ENCODE measurements at places on chromosomes 2 and 18.

GRCh38 chr2:144404586-144405314 is 115.2 kb downstream of the ZEB2 start:
- no peak for DNase-seq

- DNase-seq: no peak
These were observed 8.8 kb downstream of the PPP1R7 start for GRCh38 chr2:241159116-241159515.

- DNase-seq: no peak
These were observed 73.5 kb downstream of the ROCK2 start for GRCh38 chr2:11270891-11271290.

GRCh38 chr2:12227941-12228608 is 481.6 kb downstream of the LPIN1 start:
- DNase-seq: no peak

- DNase-seq: no peak
These were observed 58.7 kb upstream of the LRP1B start for GRCh38 chr2:142189501-142189900.

GRCh38 chr18:12308386-12309100 is 502 bp downstream of the TUBB6 start:
- DNase-seq: no peak

- DNase-seq: no peak
These were observed 33.9 kb upstream of the IKZF2 start for GRCh38 chr2:213185147-213185822.

DNA sequence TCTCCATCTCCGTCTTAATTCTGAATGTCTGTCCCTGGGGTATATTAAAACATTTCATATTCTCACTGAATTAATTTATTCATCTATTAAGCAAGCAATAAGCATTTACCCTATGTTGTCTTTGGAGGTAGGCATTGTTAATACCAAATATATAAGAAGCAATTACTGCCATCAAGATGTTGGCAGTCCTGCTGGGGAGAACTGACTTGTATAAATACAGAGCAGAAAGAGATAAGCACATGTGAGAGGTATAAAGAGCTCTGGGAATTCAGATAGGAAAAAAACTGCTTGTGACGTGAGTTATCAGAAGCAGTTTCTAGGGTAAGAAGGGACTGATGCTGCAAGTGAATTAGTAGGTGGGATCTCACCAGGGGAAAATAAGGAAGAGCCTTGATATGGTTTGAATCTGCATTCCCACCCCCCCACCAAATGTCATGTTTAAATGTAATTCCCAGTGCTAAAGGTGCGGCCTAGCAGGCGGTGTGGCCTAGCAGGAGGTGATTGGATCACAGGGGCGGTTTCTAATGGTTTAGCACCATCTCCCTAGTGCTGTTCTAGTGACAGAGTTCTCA is 286.8 kb downstream of the RAD51AP2 start:
- DNase-seq: no peak

DNA sequence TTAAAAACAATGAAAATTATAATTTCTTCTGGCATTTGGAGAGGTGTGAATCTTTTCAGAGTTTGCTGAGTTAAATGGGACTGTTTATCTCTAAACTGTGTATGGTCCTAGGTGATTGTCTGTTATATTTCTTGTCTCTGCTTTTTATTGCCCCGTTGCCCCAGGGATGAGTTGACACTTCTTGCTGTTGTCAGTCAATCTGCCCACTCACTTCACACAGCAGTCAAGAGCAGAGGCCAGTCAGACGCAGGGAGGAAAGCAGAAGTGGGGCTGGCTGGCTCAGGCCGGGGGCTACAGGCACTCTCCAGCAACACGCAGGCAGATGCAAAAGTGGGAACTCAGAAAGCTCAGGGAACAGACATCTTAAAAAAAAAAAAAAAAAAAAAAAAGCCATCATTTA is 365.2 kb downstream of the CLIP4 start:
- DNase-seq: no peak

- no peak for DNase-seq
These were observed 3.3 kb downstream of the TPGS2 start for GRCh38 chr18:36825526-36825925.

DNA sequence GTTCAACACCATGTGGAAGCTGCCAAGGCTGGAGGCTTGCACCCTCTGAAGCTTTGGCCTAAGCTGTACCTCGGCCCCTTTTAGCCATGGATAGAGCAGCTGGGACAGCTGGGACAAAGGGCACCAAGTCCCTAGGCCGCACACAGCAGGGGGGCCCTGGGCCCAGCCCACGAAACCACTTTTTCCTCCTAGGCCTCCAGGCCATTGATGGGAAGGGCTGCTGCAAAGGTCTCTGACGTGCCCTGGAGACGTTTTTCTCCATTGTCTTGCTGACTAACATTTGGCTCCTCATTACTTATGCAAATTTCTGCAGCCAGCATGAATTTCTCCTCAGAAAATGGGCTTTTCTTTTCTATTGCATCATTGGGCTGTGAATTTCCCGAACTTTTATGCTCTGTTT is 13.7 kb downstream of the RAPGEF4 start:
- no peak for DNase-seq

GRCh38 chr2:164691346-164691887 is 70.1 kb upstream of the GRB14 start:
- no peak for DNase-seq

DNA sequence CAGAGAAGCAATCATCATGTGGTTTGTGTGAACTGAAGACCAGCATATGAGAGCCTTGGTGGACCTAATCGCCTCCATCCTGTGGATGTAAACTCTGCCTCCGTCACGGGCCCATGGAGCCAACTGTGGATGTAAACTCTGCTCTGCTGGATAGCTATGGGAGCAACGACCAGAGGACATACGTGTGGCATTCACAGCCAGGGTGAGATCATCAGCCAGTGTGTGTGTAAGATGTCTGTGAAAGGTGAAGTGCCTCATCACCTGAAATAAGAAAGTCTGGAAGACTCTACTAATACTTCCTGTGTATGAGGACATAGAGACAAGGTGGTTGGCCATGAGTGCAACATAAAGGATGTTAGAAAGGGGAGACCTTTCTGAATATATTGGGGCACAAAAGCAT is 63.5 kb downstream of the CYB5A start:
- no peak for DNase-seq

GRCh38 chr18:47342566-47342965 is 91.1 kb upstream of the SKOR2 start:
- no peak for DNase-seq

GRCh38 chr2:36886664-36887063 is 79.7 kb downstream of the STRN start:
- no peak for DNase-seq

DNA sequence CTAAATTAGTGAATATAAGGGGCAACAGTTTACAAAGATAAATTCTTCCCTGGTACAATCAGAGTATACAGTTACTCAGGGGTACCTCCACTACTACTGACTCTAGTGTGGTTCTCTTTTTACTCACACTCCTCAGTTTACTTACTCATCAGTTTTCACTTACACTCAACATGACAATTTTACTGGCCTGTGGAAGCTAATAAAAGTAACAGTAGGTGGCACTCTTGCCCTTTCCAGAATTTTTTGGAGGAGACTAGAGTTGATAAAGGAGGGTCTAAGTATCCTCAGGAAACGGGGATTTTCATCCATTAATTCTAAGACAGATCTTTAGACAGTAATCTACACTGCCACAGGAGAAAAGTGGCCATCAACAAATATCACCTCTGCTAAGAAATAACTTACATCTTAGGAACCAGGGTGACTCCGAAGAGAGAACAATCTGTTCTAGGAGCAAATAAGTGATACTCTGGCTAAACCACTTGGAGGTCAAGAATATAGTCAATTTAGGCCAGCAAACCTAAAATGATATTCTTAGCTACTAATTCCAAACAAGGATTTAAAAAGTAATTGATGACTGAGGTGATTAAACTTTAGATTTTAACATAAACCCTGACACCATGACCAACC is 61.3 kb downstream of the ATL2 start:
- DNase-seq: no peak

DNA sequence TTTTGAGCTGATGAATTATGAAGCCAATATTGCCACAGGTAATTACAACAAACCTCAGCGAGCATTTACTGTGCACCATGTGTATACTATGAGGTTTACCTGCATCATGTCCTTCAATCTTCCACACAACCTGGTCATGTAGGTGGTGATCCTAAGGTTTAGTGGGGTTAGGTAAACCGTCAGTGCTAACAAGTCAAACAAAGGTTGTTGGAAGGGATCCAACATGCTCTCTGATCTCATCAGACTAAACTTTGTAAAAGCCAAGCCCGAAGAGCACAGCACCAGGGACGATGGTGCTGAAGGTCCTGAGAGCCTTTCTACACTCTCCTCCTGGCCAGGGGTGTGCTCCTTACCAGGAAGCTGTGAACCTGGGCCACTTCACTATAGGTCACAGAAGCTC is 29.4 kb downstream of the SH3YL1 start:
- no peak for DNase-seq

GRCh38 chr2:24831221-24832072 is 38.2 kb downstream of the CENPO start:
- DNase-seq: no peak

GRCh38 chr2:127165539-127165935 is 54.6 kb downstream of the CYP27C1 start:
- no peak for DNase-seq

GRCh38 chr2:176636401-176636800 is 367.2 kb downstream of the MTX2 start:
- no peak for DNase-seq

DNA sequence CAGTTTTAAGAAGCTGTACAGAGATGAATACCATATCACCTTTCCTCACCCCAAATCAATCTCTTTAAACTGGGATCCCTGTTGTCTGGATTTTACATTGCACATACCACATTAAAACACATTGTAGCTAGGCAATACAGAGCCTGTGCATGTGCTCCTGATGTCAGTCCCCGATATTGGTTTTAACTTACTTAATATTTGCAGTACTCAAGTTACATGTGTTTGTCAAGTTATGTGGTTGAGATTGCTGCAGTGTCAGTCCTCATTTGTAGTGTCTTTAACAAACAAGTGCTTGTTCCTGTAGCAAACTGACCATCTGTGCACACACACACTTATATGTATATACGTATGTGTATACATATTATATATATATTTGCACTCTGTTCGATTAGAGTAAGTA is 10.4 kb upstream of the UBE2E3 start:
- DNase-seq: no peak

GRCh38 chr18:27780061-27780745 is 396.7 kb downstream of the CDH2 start:
- no peak for DNase-seq

DNA sequence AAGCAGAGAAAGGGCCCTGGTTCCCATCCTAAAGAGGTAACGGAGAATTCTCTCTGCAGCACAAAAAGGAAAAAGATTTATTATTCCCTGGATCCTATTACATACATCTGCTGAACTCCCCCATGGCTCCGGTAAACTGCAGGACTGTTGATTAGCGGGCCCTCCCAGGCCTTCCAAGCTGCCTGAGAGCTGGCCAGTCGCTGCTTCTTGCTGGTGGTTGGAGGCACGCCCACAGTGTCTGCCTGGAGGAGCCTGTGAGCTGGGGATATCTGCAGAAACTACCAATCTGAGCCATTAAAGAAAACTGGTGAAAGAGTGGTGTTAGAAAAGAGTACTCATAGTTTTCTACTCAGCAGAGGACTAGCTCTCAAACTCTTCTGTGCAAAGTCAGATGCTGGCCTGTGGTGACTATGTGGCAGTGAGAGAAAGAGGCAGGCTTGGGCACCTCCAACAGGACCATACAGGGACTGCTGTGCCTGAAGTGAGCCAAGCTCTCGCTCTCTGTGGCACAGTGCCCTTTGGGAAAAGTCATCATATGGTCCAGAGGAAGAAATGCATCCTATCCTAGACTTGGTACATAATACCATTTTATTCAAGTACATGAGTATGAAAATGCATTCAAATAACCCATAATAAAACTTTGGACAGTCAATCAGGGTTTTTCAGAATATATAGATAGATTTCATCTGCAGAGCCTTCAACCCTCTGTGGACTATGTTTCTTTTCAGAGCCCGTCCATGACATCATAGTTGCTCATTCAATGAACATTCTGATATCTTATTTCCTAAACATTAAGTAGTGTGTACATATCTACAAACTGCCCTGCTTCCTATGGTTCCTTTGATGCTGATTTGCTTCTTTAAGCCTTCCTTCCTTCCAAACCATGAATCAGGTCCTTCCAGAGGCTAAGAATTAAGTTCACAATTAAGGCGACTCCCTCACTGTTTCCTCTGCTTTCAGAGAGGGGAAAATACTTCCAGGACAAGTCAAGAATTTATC is 242.0 kb upstream of the LYPD1 start:
- DNase-seq: no peak

- no peak for DNase-seq
These were observed 391.5 kb downstream of the TXNL1 start for GRCh38 chr18:56246916-56247315.

GRCh38 chr18:27967913-27968824 is 208.8 kb downstream of the CDH2 start:
- DNase-seq: no peak

GRCh38 chr2:186309901-186310300 is 176.2 kb upstream of the ZC3H15 start:
- no peak for DNase-seq

DNA sequence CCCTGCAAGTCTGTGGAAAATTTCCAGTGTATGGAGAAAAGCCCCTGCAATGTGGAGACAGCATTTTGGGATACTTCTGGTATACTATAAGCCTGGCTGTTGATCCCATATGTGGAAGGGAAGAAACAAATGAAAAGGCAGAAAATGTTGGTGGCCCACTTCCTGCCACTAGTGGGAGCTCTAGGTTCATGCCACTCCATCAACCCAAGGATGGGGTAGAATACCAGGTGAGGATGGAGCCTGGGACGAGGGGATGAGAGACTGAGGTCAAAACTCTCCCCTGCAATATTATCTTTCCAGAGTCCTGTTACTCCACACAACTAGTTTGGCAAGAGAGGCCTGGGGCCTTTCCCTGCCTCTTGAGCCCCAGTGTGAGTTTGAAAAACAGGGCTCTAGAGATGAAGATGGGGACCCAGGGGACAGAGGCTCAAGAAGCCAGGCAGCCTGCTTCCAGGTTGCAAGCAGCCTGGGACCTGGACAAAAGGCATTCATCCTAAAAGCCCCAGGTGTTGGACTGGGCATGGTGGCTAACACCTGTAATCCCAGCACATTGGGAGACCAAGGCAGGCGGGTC is 31.9 kb downstream of the BMP10 start:
- no peak for DNase-seq

DNA sequence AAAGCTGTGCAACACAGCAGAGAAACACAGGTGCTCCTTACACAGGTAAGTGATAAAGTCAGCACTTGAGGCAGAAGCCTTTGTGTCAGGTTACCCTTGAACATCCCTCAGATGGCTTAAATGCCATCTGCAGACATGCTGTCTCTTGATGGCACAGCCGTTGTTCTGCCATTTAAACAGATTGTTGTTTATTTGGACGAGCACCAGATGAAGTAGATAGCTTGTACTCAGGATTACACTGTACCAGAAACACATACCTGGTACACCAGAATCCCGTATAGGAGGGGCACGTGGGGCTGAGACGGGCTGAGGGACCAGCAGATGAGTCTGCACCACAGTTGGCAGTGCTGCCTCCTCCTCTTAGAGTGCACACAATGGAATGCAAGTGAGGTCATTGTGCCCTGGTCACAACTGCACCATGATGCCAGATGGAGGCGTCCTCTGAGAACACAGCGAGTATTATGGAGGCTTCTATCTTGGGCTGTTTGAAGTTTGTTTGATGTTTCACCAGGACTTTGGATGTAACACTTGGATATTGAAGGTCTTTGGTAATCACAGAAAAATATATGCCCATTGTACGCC is 143.0 kb downstream of the TANC1 start:
- DNase-seq: no peak

- no peak for DNase-seq
These were observed 177.3 kb downstream of the AGAP1 start for GRCh38 chr2:235670974-235671787.
